ENCODE measurements at places on chromosomes 11 and 22. TPM values are rescaled to one million over a fixed set of nuclear protein-coding genes. Genes with fewer than 3 reads are reported as not detected.
A peak's percentile ranks its signal among the peaks of the same experiment; 100 is the strongest.

DNA sequence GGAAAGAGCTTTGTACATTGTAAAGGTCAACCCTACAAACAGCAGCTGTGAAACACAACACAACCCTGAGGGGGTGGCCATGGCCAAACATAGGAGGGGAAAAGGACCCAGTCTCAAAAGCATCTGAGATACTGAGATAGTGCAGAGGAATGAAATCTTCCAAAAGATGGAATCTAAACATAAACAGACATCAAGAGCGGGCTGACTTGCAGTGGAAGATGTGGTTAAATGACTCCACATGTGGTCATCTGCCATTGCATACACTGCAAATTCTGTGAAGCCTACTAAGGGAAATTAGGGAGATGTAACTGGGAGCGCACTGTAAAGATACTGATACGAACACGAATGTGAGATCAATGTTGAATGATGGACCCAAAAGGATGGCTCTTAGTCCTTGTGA lies 22.0 kb downstream of the BDNF start:
- H3K36me3 ChIP-seq = no peaks in the 10 kb centered on the region
- H3K27ac ChIP-seq = no peak overlapping the region
- H3K27me3 ChIP-seq = no peaks in the 10 kb centered on the region
- no peak overlapping the region for H3K4me3 ChIP-seq

GRCh38 chr22:37855462-37855861 lies 6.2 kb downstream of the EIF3L start:
- H3K36me3 ChIP-seq = peaks cover 60% of the 10 kb centered on the region
- no peaks in the 10 kb centered on the region for H3K27me3 ChIP-seq

- H3K27ac ChIP-seq = no peak overlapping the region
- no peak for DNase-seq
- H3K27me3 ChIP-seq = no peaks in the 10 kb centered on the region
- peaks cover 4% of the 10 kb centered on the region for H3K4me1 ChIP-seq
Observed at GRCh38 chr11:47611348-47611794, 17.2 kb upstream of the C1QTNF4 start.

GRCh38 chr11:108997826-108998225 lies 333.0 kb downstream of the DDX10 start:
- no peak overlapping the region for H3K4me3 ChIP-seq
- peaks cover 2% of the 10 kb centered on the region for H3K27me3 ChIP-seq
- H3K36me3 ChIP-seq = no peaks in the 10 kb centered on the region
- H3K27ac ChIP-seq = no peak overlapping the region

DNA sequence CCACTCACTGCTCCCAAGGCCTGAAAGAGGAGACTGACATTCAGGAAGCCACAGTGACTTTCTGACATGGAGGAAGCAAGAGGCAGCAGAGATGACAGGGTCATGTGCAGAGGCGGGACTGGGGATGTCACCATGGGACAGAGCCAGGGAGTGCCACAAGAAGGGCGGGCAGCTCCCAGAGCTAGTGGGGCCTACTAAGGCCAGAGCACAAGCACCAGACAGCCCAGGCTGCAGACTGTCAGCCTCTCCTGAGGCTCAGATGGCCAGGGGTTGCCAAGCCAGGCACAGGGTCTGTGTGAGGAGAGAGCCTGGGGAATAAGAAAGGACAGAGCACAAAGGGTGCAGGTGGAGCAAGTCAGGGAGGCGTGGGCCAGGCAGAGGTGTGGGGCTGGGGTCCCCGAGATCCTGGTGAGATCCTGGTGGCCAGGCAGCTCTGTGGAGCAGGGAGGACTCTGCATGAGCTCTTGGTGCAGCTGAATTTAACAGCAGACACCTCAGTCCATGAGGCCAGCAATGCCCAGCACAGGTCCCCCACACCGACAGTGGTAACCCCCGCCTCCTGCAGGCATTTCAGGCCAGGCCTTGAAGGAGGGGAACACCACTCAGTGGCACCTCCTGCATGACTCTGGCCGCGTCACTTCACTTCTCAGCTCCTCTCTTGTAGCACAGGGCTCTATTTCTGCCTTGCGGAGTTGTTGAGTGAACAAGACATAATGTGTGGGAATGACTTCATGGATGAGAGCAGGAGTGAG lies 52.3 kb downstream of the SGSM3 start:
- H3K4me1 ChIP-seq = peaks cover 11% of the 10 kb centered on the region
- H3K4me3 ChIP-seq = no peak overlapping the region
- peak overlapping the region; percentile 56 for H3K27ac ChIP-seq
- no peak for DNase-seq
- H3K27me3 ChIP-seq = no peaks in the 10 kb centered on the region
- H3K36me3 ChIP-seq = peaks cover 25% of the 10 kb centered on the region

Gene OR51L1
- total RNA-seq = not detected

GRCh38 chr11:12024254-12024926 lies 16.0 kb upstream of the DKK3 start:
- peaks cover 24% of the 10 kb centered on the region for H3K27me3 ChIP-seq
- H3K36me3 ChIP-seq = no peaks in the 10 kb centered on the region
- no peak overlapping the region for H3K4me3 ChIP-seq
- no peak overlapping the region for H3K27ac ChIP-seq
- no peak for DNase-seq
- H3K4me1 ChIP-seq = no peaks in the 10 kb centered on the region

Gene ART1
- not detected for total RNA-seq

DNA sequence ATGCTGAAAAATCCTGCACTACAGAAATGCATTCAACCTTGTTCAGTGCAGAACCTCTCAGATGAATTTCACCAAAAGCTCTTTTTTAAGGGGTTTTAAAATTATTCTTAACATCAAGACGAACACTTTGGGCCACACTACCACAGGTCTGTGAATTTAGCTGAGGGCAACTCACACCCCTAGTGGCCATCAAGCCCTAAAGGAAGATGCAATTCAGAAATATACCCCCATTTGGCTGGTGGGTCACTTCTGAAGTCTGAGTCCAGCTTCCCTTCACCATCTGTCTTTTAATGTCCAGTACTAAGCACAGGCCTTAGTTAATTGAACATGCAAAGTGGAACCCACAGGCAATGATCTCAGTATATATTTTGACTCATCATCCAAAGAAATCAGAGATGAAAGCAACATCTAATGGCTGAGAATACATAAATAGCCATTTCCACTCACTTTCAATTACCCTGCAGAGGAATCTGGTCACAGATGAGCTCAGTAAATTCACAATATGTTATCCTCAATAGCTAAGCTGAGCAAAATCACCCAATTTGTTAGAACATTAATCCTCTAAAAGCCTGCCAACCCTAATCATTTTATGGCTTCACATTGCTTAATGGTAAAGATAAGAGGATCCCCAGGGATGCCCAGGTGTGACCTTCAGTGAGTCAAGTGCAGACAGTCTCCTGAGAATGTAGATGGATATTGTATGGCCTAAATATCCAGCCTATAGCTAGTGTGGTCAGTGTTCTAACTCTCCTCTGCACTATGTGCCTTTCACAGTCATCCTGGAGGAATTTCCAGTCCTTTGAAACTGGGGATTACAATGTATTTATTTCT lies 50.3 kb downstream of the FAM76B start:
- H3K36me3 ChIP-seq = no peaks in the 10 kb centered on the region
- H3K4me3 ChIP-seq = no peak overlapping the region
- H3K27me3 ChIP-seq = peaks cover 5% of the 10 kb centered on the region
- DNase-seq = no peak

DNA sequence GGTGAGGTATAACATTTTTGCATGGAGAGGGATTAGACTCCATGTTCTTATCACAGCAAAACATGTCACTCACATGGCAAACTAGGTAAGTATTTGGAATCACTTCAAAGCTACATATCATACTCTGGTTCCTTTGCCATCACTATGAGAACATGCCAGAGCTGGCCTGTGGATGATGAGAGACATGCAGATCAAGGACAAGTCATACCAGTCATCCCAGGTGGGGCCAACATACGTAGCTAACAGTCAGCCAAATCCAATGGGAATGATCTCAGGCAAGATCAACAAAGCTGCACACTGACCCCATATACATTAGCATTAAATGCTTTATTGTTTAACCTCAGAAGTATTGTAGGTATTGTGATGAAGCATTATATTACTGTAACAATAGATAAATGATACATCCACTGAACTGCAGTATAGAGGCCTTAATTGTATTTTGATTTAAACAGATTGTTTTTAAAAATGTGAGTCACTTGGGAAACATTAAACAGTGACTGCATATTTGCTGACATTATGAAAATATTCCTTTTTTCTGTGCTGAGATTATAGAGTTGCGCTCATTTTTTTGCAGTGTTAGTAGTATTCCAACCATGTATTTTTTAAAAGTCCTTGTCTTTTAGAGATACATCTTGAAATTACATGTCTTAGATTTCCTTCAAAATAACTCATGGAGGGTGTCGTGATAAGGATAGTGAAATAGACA lies 37.3 kb upstream of the ARL14EP start:
- no peak overlapping the region for H3K27ac ChIP-seq
- no peak overlapping the region for H3K4me3 ChIP-seq
- DNase-seq = no peak
- H3K27me3 ChIP-seq = no peaks in the 10 kb centered on the region

GRCh38 chr11:67429038-67429668 lies 859 bp downstream of the RPS6KB2 start:
- peak overlapping the region; percentile 94 for H3K4me3 ChIP-seq
- peaks cover 16% of the 10 kb centered on the region for H3K36me3 ChIP-seq
- no peaks in the 10 kb centered on the region for H3K27me3 ChIP-seq
- peaks cover 30% of the 10 kb centered on the region for H3K4me1 ChIP-seq
- DNase-seq = peak; percentile 17
- peak overlapping the region; percentile 96 for H3K27ac ChIP-seq

- H3K4me3 ChIP-seq = no peak overlapping the region
- H3K36me3 ChIP-seq = no peaks in the 10 kb centered on the region
- H3K4me1 ChIP-seq = no peaks in the 10 kb centered on the region
- no peak overlapping the region for H3K27ac ChIP-seq
Observed at GRCh38 chr22:47374273-47374771, 611.9 kb downstream of the TBC1D22A start.

All from activated CD8-positive, alpha-beta T cell treated with anti-CD3 and anti-CD28 coated beads for 36 hours (primary cell).